Right renal cortex interstitium (tissue), 3 donors: ENCODE measurements at places on chromosomes 13 and 19.

GRCh38 chr19:16039545-16039944 is 36.8 kb upstream of the TPM4 start:
- DNase-seq: no peak

DNA sequence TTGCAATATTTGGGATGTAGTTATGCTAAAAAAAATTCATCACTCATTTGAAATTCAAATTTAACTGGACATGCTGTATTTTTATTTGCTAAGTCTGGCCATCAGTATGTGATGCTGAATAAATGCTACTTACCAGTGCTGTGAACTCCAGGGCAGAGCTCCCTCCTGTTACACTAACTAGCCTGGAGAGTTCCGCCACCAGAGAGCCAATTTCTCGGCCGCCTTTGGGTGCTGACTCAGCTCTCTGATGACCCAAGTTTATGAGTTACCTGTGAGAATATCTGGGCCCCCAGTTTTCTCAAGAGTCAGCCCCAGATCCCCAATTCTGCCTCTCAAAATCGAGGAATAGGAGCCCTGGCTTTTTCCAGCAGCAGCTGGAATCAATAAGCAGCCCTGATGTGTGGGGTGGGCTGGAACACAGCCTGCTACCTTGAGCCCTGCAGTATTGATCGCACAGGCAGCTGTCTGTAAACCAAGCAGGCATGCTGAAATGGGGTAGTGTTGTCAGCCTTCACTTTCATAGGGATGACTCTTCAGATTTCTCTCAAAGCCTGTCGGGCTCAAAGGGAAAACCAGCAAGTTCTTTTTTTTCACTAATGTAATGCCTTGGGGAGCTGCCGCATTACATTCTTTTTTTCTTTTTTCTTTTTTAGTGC is 113.7 kb downstream of the DNAJC15 start:
- DNase-seq: no peak

DNA sequence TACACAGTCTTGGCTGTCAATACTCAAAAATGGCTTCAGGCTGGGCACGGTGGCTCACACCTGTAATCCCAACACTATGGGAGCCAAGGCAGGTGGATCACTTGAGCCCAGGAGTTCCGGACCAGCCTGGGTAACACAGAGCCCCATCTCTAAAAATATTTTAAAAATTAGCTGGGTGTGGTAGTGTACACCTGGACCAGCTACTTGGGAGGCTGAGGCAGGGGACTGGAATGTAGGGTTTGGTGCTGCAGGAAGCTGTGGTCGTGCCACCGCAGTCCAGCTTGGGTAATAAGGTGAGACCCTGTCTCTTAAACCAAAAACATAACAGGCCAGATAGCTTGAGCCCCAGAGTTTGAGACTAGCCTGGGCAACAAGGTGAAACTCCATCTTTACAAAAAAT is 6.7 kb upstream of the CHERP start:
- no peak for DNase-seq

GRCh38 chr13:52345048-52345447 is 60.9 kb downstream of the THSD1 start:
- DNase-seq: no peak

- no peak for DNase-seq
Measured at GRCh38 chr13:93740334-93740733, 513.7 kb downstream of the GPC6 start.

- DNase-seq: no peak
Measured at GRCh38 chr19:4713384-4713951, 10.2 kb downstream of the DPP9 start.

GRCh38 chr13:53343361-53343744 is 314.7 kb downstream of the OLFM4 start:
- DNase-seq: no peak

GRCh38 chr13:26821672-26822071 is 61.1 kb upstream of the GPR12 start:
- no peak for DNase-seq

DNA sequence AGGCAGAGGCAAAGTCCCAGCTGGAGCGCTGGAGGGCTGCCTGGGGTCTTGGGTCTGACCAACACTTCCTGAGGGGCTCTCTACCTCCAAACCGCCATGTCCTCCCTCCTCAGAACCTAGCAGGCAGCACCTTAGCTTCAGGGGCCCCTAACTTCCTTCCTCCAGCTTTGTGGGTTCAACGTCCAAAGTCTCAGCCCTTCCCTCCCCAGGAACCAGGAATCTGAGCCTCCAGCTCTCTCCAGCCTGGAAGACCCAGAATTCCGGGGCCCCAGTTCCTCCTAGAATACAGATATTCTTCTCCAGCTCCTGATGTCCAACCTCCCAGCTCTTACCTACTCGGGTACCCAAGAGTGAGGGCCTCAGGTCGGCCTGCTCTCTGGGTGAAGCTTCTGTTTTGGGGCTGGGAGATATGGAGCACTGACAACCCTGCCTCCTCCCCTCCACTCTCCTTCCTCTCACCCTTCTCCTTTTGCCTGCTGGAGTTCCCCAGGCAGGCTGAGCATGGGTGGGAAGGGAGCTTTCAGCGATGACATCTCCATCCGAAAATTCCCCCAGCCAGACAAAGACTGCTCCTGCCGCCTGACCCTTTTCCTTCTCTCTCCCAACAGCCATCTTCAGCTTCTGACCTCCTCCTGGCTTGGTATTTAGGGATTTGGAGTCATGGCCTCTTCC is 3.5 kb downstream of the TMEM150B start:
- DNase-seq: no peak

- DNase-seq: no peak
Measured at GRCh38 chr19:39351537-39352064, 9.4 kb downstream of the SAMD4B start.

DNA sequence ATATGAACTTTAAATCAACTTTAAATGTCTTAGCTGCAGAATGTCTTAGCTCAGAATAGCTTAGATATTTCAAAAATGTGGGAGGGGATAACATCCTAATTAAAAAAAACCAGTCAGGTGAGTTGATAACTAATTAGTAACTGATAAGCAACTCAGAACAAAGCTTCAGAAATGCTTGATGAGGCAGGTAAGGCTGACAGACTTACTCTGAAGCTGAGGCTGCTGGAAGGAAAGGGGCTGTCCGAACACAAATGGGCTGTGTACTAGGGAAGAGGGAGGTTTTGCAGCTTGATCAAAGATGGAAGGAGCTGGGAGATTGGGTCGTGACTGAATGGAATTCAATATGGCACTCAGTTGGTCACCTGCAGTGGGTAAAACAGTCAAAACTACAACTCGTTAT is 91.2 kb upstream of the FBXL3 start:
- no peak for DNase-seq

DNA sequence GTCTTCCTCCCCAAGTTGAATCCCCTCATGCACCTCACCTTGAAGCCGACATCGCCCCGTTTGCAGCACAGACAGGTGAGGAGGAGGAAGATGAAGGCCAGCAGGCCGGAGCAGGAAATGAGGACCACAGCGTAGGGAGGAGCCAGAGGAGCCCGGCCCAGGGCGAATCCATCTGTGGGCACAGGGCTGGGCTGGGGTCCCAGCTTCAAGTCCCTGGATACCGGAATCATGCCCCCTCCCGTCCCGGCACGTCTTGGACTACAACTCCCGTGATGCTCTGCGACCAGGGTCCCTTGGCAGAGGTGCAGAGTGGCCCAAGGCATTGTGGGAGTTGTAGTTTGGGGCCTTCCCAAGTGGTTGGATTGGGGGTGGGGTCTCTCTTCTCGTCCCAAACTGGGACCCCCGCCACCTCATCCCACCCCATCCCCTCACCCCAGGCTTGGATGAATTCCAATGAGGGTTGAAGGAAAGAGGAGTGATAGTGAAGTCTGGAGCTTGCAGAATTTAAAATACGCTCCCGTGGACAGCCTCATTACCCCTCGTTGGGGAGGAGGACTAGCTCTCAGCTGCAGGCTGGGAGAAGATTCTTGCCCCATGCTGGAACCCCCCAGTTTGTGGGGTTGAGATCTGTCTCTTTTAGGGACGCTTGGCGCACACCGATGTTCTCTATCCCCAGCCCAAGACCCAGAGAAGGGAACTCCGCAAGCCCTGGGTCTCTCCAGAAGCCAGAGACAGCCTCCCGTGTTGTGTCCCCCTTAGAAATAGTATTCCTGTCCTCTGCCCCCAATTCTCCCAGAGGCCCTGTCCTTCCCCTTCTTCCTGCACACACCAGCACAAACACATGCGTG is 990 bp downstream of the LMTK3 start:
- DNase-seq: no peak

DNA sequence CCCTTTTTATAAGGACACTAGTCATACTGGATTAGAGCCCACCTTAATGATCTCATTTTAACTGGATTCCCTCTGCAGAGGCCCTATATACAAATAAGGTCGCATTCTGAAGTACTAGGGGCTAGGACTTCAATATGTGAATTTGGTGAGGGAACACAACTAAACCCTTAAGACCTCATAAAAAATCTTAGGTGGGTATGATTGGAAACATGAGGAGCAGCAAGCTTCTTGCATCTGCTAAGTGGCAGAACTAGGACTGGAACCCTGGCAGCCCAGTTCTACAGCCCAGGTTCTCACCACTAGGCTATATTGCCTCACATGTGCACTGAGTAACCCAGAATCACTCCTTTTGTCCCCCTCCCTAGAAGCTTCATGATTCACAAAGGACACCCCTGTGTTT is 17.1 kb upstream of the GRWD1 start:
- DNase-seq: no peak

- no peak for DNase-seq
Measured at GRCh38 chr13:75860935-75861334, 224.8 kb downstream of the LMO7 start.

- no peak for DNase-seq
Measured at GRCh38 chr19:40143612-40144011, 47.6 kb upstream of the MAP3K10 start.

DNA sequence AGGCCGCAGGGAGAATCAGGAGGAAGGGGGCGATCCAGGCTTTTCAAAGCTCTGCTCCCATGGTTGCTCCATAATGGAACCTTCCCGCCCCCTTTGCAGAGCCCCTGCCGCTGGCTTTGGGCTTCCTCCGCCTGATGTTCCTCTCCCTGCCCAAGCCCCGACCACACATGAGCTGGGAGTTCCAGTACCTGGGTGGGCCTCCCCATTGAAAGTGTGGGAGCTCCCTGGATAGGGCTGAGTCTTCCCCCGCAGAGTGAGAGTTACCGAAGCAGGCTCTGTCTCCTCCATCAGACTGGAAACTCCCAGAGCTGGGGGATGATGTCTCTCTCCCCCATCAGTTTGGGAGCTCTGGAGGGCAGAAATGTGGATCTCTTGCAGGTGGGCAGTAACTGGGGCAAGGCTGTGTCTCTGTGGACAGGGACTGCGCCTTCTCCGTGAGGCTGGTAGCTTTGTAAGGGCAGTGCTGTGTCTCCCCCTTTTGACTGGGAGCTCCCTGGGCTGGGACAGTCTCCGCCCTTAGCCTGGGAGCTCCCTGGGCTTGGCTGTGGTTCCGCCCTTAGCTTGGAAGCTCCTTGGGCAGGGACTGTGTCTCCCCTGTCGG is 722 bp downstream of the DCAF15 start:
- no peak for DNase-seq

GRCh38 chr19:33094436-33095067 is 13.6 kb downstream of the GPATCH1 start:
- no peak for DNase-seq

GRCh38 chr13:112710855-112711527 is 21.2 kb downstream of the ATP11A start:
- DNase-seq: no peak

GRCh38 chr13:91273675-91274074 is 73.8 kb upstream of the MIR17HG start:
- no peak for DNase-seq

- no peak for DNase-seq
Measured at GRCh38 chr19:50513746-50514345, at the start of gene ASPDH. Gene ASPDH, minus strand, starts transcription at chr19:50513913. Its CDS starts 90 bp downstream, at chr19:50513823.

- no peak for DNase-seq
Measured at GRCh38 chr13:24145240-24145639, 15.3 kb upstream of the SPATA13 start.

DNA sequence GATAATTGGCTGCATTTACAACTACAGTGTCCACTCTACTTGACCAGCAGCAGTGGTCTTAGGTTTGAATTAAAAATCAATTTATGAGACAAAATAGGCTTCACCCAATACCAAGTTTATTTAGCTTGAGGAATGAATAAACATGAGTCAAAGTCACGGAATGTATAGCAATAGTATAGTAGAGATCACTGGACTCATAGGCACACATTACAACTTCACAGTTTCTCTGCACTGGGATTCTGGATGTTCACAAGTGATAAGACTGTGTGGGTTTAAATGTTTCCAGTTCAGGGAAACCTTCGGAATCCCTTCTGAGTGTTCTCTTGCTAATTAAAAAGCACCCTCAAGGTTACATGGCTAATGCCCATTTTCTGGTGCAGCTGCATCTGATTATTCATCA is 1064.9 kb downstream of the SLITRK5 start:
- no peak for DNase-seq

- DNase-seq: no peak
Measured at GRCh38 chr19:11657307-11657706, 60.0 kb downstream of the ZNF627 start.

GRCh38 chr19:34461375-34462100 is 20.0 kb upstream of the WTIP start:
- DNase-seq: no peak

DNA sequence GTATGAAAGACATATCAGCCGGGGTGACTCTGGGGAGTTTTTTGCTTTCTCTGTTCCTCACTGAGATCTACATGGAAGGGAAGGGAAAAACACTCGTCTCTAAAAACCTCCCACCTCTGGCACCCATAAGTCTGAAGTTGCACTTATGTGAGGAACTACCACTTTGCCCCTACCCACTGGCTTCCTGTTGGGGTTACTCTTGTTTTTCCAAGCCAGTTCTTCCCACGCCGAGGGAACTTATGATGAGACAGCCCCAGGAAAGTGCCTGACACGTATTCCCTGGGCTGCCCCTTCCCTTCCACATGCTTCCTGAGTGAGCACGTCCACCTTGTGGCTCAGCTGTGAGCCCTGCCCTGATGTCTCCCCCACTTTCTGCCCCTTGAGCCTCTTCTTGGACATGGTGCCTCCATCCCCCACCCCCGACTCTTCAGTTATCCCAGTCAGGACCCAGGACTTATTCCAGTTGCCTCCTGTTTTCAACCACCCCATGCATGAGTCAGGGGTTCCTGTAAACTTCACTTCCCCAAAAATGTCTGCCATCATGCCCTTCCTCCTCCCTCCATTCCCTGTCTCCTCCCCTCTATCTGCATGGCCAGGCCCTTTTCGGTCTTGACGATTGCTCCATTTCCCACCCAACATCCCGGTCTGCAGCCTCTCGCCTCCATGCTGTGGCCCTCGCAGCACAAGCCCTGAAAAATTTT is 5.1 kb upstream of the SIGLEC7 start:
- DNase-seq: no peak

DNA sequence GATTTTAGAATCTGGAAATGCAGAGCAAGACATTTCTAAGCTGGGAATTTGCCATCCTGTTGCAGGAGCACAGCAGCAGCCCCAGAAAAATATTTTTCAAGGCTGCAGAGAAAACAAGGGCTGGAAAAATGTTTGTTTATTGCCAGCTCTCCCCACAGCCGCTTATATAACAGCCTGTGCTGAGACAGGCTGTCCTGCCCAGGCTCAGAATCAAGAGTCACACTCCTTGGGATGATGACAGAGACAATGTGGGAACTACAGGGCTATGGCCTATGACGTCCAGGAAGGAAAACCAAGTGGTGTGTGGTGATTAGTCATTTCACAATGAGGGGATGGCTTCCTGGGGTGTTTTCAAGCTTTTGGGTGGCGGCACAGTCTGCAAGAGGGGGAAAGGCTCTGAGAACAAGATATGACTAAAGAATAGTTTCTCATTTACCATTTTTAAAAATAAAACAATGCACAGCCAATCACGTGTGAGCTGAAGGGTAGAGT is 136.3 kb upstream of the SERP2 start:
- no peak for DNase-seq

GRCh38 chr19:35790981-35791813 is 15.8 kb downstream of the ARHGAP33 start:
- no peak for DNase-seq

- no peak for DNase-seq
Measured at GRCh38 chr13:80498433-80498832, 157.5 kb upstream of the SPRY2 start.
